Activated CD4-positive, CD25-positive, alpha-beta regulatory T cell (primary cell): ENCODE measurements at places on chromosomes 1 and 21.
A peak's percentile ranks its signal among the peaks of the same experiment; 100 is the strongest.

GRCh38 chr1:243316366-243316989 is 60.6 kb downstream of the SDCCAG8 start:
- DNase-seq, result no peak

GRCh38 chr1:200869376-200869752 is 3.4 kb upstream of the GPR25 start:
- DNase-seq, result no peak

DNA sequence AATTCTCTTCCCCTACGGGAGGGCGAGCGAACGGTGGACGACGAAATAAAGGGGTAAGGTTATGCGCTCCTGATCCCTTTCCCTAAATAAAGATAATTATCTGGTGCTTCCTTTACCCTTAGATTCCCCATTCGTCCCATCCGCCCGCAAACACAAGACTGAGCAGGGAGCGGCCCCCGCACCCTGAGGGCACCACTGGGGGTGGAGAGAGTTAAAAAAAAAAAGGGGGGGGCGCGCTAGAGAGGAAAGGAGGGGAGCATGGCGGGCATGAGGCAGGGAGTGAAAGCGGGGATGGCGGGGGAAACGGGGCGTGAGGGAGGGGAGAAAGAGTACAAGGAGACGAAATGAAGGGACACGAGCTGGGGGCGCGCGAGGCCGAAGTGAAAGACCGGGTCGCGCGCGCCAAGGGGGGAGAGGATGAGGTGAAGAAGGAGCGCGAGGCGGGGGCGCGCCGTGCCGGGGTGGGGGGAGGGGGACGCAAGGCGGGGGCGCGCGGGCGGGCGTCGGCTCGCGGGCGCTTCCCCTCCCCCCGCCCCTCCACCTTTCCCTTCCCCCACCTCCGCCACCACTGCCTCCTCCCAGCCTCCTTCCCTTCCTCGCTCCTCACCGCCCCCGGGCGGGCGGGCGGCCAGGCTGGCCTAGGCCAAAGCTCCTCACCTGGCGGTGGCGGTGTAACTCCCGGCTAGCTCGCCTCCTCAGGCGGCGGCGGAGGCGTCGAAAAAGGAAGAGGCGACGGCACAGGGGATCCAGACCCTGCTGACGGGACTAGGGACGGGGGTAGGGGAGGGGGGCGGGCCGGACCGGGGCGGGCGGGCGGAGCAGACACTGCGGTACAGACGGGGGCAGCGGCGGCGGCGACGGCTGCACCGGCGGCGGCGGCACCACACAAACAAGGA is 448 bp downstream of the GATAD2B start:
- peak; percentile 51 for DNase-seq

DNA sequence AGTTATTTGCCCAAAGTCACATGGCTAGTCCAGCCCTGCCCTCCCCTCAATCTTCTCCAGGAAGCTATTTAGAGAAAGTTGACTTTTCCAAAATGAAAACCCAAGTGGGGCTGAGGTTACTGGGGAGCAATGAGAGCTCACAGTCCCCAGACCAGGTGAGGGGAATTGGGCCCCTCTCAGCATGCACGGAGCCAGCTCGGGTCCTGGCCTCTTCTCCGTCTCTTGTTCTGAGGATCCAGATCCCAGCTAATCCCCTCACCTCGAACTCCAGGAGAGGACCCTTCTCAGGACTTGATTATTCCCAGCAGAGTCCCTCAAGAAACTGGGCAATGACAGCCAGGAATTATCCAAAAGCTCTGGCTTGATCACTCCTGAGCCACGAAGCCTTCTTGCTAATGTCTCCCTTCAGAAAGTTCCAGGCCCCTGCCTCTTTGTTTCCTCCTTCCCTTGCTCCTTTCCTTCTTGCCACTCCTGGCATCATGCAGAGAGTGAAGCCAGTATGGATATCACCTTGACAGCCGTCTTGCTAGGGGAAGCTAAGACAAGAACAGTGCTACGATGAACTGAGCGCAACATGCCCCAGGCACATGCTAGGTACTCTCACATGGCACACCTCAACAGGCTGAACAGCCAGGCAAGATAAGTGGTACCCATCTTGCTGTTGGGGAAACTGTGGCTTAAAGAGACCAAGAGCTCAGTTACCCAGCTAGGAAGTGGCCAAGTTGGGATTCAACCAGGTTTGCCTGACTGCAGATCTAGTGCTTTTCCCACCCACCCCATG is 51.9 kb downstream of the KLHDC7A start:
- DNase-seq, result no peak

DNA sequence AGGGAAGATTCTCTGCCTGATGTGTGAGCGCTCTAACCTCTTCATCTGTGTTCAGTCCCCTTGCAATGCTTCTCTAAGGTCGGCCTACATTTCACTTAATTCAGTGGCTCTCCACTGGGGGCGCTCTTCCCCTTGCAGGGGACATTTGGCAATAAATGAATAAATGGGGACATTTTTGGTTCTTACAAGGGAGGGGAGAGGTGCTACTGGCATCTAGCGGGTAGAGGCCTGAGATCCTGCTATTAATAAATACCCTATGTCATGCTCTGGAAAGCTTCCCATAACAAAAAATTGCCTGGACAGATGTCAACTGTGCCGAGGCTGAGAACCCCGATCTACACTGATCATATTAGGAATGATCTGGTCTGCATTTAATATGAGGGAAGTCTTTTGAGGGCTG is 25.9 kb upstream of the DNAJC11 start:
- DNase-seq, result peak; percentile 29
